ENCODE measurements at places on chromosomes 7 and 10.

GRCh38 chr7:1781369-1781768 is 111.3 kb downstream of the ELFN1 start:
- no peak for DNase-seq

DNA sequence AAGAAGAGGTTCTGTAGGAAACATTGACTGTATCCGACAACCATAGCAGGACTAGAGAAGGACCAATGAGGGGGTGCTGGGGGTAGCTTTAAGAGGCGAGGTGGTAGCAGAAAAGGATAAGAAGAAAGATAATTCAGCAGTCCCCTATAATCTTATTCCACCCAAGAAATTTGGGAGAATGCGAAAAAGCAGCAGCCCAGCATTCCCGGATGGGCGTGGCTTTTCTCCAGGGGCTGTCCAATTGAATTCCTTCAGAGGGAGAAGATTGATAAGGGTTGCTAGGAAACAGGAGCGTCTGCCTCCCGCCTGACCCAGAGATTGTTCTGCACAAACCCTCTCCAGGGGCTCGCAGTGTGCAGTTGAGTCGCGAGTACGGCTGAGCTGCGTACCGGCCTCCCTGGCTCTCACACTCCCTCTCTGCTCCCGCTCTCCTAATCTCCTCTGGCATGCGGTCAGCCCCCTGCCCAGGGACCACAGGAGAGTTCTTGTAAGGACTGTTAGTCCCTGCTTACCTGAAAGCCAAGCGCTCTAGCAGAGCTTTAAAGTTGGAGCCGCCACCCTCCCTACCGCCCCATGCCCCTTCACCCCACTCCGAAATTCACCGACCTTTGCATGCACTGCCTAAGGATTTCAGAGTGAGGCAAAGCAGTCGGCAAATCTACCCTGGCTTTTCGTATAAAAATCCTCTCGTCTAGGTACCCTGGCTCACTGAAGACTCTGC is at the start of gene GRM3:
TSS of gene GRM3 (plus strand) at position 349 of the 721 bp plus-strand sequence. CDS start 121,237 bp downstream, outside the sequence.
- DNase-seq: no peak

- no peak for DNase-seq
Measured at GRCh38 chr7:84688671-84689070, 494.1 kb upstream of the SEMA3A start.

- no peak for DNase-seq
Measured at GRCh38 chr10:120760253-120760652, 90.9 kb upstream of the WDR11 start.

- DNase-seq: no peak
Measured at GRCh38 chr7:5595545-5596045, 172.0 kb upstream of the TNRC18 start.

DNA sequence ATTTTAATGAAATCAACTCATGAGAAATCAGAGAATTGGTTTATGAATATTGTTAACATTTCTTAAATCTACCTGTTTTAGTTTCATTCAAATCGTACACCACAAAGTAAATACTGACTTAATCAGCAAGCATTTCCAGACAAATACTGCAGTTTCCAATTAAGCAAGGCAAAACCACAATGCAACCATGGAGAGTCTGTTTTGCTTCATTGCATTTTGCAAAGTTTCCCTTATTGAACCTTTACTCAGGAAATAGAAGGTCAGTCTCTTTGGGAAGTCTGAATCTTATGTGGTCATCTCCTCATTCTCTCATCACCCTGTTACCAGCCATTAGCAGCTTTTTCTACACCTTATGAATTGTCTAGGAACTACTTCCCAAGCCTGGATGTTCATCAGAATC is 400.5 kb downstream of the IPMK start:
- DNase-seq: no peak

- DNase-seq: peak; percentile 66
Measured at GRCh38 chr7:95916573-95917297, 144.4 kb downstream of the DYNC1I1 start.

DNA sequence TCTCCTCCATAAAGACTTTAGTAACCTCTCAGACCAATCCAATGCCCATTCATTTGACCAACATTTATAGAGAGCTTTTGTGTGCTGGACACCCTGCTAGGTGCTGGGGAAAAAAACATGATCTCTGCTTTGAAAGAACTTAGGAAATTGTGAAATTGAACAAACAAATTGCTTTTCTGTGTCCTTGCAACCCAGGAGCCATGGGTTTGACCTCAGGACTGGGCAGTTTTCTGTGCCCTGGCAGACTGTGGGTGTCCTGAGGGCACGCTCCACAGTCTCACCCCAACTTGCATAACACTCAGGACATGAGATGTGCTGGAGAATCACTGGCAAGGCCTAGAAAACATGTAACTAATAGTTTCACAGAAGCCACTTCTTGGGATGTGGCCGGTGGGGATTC is 429.1 kb upstream of the ZMIZ1 start:
- DNase-seq: no peak

GRCh38 chr7:28853834-28854749 is 104.0 kb downstream of the TRIL start:
- peak; percentile 14 for DNase-seq

GRCh38 chr10:130261766-130262165 is 125.6 kb downstream of the GLRX3 start:
- DNase-seq: no peak

Measured in activated T-helper 1 cell treated with anti-CD3 and anti-CD28 coated beads, Interleukin-2, amount 50 U/mL, for 16 hours (primary cell).